ENCODE measurements at places on chromosomes 6 and 20.

DNA sequence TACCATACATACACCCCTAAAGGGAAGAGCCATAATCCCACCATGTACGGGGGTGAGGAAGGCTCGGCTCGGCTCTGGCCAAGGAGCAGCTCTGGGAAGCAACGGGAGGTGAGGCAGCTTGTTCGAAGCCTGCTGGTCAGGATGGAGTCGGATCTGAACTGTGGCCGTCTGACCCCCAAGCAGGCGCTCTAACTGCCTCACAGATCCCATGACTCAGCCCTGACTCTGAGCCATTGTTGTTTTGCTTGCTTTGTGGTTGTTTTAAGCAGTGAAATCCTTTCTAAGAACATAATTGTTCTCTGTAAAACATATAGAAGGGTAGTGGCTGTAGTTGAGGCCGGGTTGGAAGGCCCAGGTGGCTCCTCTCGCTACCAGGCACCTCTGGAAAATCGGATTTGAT, 10.9 kb downstream of the C6orf132 start:
- DNase-seq, result no peak

GRCh38 chr6:10556992-10557391, 35.8 kb downstream of the GCNT2 start:
- no peak for DNase-seq

DNA sequence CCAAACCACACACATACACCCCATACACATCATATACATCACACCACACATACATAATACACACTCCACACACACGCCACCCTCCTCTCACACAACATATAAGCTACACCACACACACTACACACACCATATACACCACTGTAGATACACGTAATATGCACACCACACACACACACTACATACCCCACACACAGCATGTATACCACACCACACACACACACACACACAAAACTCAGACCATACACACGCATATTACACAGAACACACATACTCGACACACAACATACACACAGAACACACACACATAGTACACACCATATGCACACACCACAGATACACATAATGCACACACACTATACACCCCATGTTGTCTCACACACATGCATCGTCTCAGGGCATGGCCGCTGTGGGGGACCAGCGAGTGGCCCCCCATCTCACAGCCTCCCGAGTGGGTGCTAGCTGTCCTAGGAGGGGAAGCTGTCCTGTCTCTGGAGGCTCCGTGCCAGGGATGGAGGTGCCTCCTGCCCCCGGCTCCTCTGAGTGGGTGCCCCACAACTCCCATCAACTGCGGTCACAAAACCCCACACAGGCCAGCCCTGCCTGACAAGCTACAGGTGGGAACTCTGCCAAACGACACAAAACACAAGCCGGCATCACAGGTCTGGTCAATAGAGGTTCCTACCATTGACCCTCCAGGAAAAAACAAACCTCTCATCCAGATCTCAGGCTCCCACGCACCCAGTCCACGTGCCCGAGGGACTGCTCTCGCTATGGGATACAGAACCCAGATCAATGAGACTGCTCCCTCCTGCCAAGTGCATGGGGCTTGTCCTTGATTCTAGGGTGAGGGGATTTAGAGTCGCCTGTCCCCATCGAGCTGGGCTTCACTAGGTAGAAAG, 49.1 kb downstream of the DACT2 start:
- DNase-seq, result no peak

GRCh38 chr6:91523511-91523910, 936.6 kb upstream of the MAP3K7 start:
- DNase-seq, result no peak

- no peak for DNase-seq
Observed at GRCh38 chr6:128882560-128882959, 378 bp upstream of the LAMA2 start.

DNA sequence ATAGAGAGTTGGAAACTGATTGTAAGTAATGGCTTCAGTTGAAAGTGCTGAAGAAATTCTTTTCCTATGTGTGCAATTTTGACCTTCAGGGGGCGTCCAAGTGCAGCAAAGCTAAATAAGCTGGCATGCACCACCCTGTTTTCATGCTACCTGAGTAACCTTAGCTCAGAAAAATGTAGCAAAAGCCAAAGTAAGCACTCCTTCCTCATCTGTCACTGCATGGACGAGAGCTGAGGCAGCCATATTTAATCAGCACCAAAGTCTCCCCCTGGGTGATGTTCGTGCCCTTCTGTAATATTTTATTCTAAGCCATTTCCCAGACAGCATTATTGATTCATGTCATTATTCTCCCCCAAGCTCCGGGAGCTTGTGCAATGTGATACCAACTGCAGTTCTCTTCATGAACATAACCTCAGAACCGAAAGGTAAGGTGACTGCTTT, 123.1 kb downstream of the RPS12 start:
- peak; percentile 29 for DNase-seq

DNA sequence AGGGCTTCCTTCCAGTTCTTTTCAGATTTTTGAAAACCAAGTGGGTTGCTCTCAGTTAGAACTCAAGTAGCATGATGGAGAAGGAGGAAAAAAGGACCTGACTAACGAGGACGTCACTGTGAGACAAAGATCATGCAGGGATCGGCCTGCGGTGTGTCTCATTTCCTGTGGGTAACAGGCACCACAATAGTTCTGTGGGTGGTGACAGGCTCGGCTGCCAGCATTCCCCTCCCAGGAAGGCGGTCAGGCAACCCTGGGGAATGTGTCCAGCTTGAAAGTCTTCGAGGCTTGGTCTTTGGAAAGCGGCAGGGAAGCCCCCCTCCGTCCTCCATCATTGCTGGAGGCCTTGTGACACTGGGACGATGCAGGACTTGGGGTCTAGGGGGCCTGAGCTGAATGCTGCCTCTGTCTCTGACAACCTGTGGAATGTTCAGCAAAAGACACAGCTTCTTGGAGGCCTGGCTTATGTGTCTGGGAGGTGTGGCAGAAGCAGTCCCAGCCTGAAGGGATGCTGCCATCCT, 121.0 kb downstream of the BCAS1 start:
- no peak for DNase-seq

DNA sequence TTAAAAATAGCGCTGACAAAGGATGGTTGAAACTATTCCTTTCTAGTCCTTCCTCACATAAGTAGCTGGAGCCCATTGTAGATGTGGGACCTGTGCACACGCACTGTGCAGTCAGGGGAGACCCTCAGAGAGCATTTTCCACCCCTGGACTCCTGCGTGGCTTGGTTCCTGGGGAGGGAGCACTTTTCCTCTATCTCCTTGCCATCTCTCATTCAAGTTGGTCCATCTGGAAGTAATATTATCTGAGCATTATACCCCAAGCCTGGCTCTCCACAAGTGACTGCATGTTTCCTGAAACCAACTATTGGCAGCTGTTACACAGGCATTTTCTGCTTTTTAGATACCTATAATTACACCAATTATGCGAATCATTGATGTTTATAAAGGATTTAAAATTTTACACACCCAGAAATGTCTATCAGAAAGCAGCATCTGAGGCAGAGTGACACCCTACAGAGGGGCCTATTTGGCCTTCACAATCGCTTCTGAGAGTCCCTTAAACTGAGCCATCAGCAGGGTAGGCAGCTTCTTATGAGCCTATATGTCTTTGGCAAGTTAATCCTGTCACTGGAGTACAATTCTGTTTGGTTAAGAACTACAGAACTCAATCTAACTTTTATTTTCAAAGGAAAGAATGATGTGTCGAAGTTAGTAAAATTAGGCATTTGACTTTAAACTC, 18.7 kb downstream of the SOX4 start:
- DNase-seq, result no peak

DNA sequence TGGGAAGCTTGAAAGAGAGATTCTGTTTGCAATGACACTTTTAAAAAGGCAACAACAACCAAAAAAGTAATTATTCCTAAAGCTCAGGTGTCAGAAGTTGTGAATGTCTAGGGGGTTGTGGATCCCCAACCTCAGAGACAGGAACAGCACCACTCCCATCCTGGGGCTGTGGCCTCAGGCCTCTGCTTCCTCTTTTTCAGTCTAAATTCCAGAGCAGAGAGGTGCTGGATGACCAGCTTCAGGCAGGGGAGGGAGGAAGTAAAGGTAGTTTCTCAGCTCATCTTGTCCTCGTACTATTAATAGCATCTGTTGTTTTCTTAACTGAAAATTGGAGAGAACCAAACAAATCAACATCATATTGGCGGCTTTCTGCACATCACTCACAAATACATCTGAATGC, 8.3 kb downstream of the NT5E start:
- no peak for DNase-seq

GRCh38 chr20:47540443-47541354, 39.0 kb downstream of the NCOA3 start:
- DNase-seq, result no peak

DNA sequence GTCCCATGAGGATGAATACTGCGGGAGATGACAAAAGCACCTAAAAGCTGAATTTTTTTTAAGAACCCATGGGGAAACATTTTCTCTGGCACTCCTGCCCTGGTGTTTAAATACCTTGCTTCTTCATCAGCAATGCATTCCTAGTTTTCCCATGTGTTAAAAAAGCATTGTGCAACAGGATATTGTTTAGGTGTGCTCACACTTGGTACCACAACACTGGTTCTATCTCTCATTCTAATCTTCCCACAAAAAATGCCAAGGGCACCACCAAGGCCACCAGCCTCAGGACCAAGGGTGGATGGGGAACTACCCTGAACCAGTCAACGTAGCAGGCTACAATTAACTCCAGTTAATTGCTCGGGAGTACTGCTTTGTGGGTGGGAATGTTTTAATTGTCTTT, 50.9 kb downstream of the ALDH5A1 start:
- DNase-seq, result no peak

DNA sequence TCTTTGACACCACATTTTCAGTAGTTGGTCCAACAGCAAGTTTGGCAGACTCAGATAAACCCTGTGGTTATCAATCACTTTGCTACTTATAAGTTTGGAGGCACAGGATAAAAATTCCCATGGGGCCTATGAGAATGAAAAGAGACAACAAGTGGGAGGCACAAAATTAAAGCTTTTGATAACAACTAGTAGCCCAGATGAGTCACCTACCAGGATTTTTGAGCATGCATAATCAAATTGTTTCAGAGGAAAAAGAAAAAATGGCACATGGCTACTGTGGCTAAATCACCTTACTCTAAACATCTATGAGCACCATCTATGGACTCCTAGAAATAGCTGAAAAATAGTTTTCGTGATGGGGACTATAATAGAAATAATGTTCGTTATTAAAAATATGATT, 40.8 kb upstream of the BMP5 start:
- DNase-seq, result no peak

- no peak for DNase-seq
Observed at GRCh38 chr6:170522565-170523183, 30.4 kb downstream of the PSMB1 start.

DNA sequence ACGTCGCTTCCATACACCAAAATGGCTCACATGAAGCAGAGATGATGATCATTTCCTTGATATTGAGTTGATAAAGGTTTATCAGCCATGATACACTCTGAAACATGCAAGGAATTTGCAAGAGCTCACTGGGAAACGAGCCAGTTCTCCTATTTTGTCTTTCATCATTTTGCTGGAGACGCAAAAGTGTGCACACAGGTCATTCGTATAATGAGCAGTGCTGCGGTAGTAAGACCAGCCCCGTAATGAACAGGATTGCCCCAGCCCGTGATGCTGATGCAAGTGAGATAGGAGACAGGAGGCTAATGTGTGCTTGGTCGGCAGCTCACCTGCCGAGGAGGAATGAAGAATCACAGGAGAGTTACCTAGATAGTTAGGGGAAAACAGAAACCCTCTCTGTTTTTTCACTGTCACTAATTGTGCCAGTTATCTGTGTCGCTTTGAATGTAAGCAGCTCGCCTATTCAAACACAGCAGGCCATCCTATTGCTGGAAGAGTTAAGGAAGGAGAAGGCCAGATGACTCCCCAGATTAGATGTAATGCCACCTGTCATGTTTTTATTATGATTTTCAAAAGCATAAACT, 391.8 kb downstream of the SAMD5 start:
- no peak for DNase-seq

- no peak for DNase-seq
Observed at GRCh38 chr6:146301764-146302163, 241.9 kb upstream of the RAB32 start.

GRCh38 chr20:8020314-8021079, 936 bp upstream of the TMX4 start:
- no peak for DNase-seq

DNA sequence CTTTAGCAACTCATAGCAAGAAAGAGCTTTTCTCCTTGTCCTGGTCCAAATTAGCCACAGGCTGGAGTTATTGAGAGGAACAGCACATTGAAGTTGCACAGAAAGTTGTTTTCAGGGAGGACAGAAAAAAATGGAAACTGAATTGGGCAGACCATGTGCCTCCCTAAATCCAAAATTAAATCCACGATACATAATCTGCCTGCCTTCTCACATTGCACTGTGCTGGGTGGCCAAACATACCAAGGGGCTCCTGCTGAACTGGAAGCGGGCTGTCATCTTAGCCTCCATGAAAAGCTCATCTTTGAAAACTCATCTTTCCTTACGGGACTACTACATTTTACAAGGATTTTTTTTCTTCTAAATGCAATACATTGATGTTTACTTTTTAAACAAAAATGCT, 59.9 kb downstream of the TNFAIP3 start:
- no peak for DNase-seq

DNA sequence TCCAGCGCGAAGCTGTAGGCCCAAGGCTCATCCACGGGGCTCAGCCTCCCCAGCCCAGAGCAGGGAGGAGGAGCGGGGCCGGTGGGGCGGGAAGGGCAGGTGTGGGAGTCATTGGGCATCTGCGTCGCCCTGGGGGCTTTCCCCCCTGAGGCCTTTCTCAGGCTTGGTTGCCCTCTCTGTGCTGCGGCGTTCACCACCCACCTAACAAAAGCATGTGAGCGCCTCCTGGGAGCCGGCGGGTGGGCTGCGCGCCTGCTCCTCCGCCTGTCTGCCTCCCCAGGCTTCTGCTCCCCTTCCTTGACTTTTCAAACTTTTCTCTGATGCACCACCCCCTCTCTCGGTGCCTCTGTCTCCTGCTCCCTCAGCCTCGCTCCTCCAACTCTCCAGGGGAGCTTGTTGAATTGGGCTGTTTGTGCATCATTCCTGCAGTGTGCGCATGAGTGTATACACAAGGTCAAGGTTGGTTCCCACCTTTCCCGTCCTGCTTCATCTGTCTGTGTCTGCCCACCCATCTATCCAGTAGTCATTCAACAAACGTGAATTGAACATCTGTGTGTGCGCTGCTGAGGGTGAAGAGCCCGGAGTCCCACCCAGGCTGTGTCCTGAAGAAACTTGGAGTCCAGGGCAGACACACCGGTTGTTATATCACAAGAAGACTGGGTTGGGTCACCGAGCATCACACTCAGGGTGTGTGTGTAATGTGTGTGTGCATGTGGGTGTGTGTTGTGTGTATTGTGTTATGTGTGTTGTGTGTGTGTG, 82.4 kb upstream of the NNAT start:
- no peak for DNase-seq

DNA sequence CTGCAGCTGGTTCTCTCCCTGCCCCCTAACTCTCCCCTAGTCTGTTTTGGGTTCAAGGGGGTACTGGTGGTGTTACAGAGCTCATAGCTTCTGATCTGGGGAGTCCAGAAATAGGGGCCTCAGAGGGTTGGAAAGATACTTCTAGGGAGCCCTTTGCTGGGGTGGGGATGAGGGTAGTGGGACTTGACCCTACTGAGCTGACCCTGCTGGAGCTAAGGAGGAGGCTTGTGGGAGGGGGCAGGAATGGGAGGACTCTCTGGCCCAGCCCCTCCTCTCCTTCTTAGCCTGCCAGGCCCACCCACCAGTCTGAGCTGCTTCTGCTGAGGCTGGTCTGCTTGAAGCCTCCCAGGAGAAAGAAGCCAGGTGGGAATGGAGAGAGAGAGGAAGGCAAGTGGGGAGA, at the start of gene EGFL8:
TSS of gene EGFL8 (plus strand) at position 301 of the 400 bp plus-strand sequence. CDS start 1,571 bp downstream, outside the sequence.
- no peak for DNase-seq
